Hepatic stellate cell (primary cell): ENCODE measurements at places on chromosomes 1 and 21.

GRCh38 chr21:25371841-25372425 is 235.3 kb downstream of the MRPL39 start:
- no peak for DNase-seq

DNA sequence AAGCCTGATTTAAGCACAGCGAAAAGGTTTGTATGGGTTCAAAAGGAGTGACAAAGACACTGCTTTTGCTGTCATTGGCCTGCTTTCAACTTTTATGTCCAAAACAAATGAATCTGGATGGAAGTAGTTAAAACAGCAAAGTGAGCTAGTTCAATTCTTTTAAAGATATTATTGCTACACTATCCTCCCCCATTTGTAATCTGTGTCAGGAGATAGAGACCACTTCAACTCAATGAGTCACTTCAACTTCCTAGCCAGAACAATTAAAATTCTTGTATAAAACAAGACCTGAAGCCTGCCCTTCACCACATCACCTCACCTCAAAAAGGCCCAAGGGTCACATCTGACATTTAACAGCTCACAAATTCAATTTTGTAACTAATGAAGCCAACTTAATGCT is 364.1 kb upstream of the LYPLAL1 start:
- DNase-seq, result no peak

DNA sequence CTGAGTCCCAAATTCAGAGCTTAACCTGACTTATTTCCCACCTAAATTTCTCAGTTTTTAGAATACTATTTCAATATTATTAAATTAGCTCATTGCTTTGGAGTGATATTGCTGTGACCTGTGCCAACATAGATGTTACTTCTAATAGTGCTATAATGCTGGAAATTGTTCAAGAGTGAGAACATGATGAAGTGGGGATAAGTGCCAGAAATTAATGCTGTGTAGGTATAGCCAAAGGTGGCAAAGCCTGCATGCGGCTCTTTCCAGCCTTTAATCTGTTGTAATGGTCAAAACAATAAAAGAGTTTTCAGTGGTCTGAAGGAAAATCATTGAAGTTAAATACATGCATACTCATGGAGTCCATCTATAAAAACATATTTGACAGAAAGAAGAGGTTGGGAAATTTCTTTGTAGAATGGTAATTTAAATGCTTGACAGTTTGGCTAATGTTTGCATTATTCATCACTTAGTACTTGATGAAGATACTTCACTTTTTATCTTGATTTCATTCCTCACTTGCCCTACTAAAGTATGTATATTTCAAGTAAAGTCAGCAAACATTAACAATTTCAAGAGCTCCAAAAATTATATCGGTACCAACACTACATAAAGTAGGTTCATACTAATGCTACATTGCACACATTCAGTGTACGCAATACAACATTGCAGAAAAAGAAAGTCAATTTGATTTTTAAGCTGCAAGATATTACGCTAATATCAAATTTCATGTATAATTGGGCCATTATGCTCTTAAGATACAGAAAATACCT is 82.1 kb downstream of the OLFM3 start:
- DNase-seq, result no peak

DNA sequence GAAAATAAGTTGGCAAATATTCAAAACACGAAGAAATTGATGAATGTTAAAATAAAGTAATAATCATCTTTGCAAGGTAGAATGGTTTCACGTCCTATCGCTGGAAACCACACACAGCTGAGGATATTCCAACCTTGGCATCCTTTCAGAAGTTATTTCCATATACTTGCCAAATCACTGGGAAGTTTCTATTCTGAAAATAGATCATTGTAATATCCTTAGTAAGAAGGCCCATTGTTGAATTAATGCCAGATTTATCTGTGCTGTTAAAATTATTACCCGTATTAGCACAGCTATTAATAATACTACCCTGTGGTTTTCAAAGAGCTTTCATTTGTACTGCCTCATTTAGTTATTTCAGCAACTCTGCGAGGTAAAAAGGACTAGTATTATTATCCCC is 81.1 kb downstream of the OLFM3 start:
- DNase-seq, result no peak

- DNase-seq, result no peak
Measured at GRCh38 chr1:176461576-176461975, 1.4 kb upstream of the PAPPA2 start.

DNA sequence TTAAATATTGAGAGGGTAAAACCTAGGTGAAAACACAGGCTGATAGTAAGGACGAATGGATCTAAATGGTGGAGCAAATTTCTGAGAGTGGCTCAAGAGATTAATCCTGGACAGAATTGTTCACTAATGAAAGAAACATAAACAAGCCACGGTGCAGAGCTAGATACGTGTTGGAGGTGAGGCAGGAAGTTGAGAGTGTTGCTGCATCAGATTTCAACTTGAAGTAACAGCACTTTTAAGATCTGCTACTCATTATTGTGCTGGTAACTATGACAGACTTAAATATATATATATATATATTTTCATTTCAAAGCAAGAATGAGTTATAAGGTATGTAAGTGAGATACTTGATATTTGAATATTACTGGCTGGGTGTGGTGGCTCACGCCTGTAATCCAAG is 64.9 kb downstream of the PTGS2 start:
- DNase-seq, result no peak

- DNase-seq, result no peak
Measured at GRCh38 chr1:239913141-239913585, 178.5 kb upstream of the FMN2 start.

GRCh38 chr1:109802901-109803561 is 39.3 kb upstream of the EPS8L3 start:
- no peak for DNase-seq

- no peak for DNase-seq
Measured at GRCh38 chr1:7233646-7234470, 448.6 kb downstream of the CAMTA1 start.

- DNase-seq, result peak; percentile 24
Measured at GRCh38 chr1:78340006-78340405, 150.8 kb upstream of the PTGFR start.

DNA sequence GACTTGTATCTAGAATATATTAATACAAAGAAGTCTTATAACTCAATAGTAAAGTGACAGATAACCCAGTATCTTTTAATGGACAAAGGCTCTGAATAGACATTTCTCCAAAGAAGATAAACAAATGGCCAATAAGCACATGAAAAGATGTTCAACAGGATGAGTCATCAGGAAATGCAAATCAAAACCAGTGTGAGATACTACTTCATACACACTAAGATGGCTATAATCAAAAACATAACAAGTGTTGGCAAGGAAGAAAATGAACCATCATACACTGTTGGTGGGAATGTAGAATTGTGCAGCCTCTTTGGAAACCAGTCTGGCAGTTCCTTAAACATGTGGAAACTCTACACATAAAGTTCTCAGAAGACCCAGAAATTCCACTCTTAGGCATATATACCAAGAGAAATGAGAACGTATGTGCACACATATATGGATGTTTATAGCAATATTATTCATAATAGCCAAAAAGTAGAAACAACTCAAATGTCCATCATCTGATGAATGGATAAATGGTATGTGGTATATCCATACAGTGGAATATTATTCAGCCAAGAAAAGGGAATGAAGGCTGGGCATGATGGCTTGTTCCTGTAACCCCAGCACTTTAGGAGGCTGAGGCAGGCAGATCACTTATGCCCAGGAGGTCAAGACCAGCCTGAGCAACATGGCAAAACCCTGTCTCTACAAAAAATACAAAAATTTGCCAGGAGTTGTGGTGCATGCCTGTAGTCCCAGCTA is 9.9 kb upstream of the MPL start:
- no peak for DNase-seq

DNA sequence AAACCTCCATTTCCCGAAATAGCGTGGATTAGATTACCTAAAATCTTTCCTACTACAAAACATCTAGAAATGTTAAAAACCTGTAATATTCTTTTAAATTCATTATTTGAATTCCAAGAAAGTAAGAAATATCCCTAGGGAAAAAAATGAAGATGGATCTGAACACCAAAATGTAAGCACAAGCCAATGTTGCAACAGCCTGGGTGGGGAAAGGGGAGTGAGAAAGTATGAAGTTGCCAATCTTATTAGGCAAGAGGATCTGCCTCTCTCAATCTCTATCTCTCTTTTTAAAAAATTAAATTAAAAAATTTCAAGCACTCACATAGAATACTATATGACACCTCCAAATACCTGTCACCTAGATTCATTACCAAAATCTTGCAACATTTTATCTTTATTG is 74.9 kb upstream of the IRF2BP2 start:
- no peak for DNase-seq

- no peak for DNase-seq
Measured at GRCh38 chr1:119773711-119774241, 5.1 kb upstream of the HMGCS2 start.

DNA sequence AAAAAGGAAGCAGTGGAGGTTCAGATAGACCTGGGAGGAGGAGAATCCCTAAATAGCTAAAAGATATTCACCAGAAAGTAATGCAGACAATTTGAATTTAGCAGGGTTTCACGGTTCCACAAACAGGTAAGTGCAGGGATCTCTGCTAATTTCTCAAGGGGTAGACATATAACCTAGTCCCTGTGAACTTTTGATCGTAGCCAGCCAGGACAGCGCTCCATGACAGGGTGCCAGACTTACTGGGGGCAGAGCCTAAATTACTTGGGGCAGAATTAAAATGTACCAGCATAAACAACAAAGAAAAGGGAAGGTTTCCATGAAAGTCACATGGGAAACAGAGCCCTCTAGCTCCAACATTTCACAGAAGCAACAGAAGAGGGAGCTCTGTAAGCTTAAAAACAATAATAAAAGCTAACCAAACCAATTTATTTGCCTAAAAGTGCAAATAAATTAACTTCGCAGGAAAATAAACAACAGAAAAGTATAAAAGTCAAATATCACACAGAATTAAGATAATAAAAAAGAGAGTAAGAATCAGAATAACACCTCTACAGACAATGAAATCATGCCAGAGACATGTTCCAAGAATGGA is 198.3 kb downstream of the DUSP10 start:
- DNase-seq, result peak; percentile 22

- no peak for DNase-seq
Measured at GRCh38 chr1:223729906-223730305, 17.6 kb downstream of the CAPN2 start.

GRCh38 chr1:237471377-237471776 is 419.3 kb downstream of the ZP4 start:
- DNase-seq, result no peak

DNA sequence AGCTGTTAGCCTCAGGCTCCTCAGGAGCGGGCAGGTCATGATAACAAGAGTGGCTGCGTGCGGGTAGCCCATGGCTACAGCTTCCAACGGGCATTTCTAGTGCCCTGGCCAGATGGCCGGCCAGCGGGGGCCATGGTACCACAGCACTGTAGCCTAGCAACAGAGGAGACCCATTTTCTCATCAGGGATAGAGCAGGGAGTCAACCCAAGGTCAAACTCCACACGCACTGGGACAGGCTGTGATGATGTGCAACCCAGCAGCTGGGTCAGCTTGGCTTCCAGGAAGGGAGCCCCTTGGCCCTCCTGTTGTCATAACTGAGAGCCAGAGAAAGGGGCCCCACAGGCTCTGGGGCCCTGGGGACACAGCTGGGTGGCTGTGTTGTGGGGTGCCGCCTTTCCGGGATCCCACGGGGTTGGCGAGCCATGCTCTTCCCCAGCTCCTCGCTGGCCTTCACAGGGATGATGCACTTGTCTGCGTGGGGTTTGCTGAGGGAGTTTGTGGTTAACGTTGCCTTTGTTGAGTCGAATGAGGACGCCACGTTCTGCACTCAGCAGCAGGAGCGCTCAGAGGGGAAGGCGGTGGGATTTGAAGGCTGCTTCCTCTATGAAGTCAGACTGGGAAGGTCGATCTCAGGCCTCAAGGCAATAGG is 46.3 kb downstream of the COL18A1 start:
- DNase-seq, result no peak

- DNase-seq, result no peak
Measured at GRCh38 chr1:238450976-238451375, 560.3 kb upstream of the ZP4 start.

- no peak for DNase-seq
Measured at GRCh38 chr1:28126783-28127490, 38.5 kb upstream of the EYA3 start.

GRCh38 chr1:168554603-168555483 is 11.0 kb upstream of the XCL2 start:
- no peak for DNase-seq

DNA sequence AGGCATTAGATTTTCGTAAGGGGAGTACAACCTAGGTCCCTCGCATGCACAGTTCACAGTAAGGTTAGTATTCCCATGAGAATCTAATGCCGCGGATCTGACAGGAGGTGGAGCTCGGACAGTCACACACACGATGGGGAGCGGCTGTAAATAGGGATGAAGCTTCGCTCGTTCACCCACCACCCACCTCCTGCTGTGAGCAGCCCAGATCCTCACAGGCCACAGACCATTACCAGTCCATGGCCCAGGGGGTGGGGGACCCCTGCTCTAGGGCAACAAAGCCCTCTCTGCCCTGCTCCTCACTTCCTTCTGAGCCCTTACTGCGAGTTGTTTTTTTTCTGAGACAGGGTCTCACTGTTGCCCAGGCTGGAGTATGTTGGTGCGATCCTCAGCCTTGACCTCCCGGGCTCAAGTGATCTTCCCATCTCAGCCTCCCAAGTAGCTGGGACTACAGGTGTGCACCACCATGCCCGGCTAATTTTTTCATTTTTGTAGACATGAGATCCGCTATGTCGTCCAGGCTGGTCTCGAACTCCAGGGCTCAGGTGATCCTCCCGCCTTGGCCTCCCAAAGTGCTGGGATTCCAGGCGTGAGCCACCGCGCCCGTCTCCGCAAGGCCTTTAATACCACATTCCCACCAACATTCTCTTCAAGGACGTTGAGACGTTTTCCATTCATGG is 21.3 kb downstream of the TRPM2 start:
- no peak for DNase-seq

DNA sequence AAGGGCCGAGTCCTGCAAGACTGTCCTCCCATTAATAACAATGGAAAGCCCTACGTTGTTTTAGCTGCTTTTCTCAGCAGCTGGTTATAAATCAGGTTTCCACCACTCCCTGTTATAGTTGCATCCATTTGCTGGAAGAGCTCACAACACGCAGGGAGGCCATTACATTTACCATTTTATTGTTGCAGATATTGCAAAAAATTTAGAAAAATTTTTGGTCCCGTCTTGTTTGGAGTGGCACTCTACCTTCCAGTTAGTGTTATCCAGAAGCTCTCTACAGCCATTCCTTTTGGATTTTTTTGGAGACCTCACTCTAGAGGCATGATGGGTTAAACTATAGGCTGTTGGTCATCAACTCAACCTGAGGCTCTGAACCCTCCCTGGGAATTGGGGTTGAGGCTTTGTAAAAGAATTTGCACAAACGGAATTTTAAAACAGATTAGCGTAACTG is 1532.1 kb upstream of the TPTE start:
- DNase-seq, result no peak

GRCh38 chr21:33171616-33172169 is 58.0 kb upstream of the IFNAR2 start:
- no peak for DNase-seq

DNA sequence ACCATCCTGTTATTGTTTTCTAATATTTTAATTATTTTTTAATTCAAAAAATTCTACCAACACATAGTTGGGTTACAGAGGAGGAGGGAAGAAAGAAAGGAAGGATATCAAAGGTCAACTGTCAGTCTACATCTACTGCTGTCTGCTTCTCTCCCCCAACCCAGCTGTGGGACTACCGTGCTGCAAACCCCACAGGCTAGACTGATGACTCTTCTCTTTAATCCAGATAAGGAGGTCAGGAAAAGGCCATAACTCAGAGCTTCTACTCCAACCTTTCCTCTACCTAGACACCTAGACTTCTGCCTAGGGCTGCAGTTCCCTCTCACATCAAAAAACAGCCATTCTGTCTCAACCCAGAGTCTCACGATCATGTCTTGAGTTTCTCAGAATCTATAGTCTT is 124.2 kb upstream of the ETV3 start:
- DNase-seq, result no peak
